SK-N-SH treated with all-trans-retinoic acid at 6 μM for 48 hours (cell line): ENCODE measurements at places on chromosomes 13 and 19.

GRCh38 chr13:106610486-106610885 lies 42.5 kb upstream of the ARGLU1 start:
- ATAC-seq = no peak

DNA sequence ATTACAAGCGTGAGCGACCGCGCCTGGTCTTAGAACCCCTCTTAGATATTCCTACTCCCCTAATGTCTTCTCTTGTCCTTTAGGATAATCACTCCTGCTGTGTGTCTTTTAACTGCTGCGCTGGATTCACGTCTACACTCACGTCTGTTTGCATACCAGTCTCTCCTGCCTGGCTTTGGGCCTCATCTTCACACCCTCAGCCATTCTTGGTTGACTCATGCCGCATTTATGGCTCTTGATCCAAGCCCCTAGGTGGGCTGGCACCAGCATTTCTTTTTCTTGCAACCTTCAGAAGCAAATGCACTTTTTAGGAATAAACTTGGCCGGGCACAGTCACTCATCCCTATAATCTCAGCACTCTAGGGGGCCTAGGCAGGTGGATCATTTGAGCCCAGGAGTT lies 22.7 kb downstream of the MYO9B start:
- no peak for ATAC-seq

- no peak for ATAC-seq
These were observed 3.0 kb downstream of the GADD45GIP1 start for GRCh38 chr19:12953799-12954611.

DNA sequence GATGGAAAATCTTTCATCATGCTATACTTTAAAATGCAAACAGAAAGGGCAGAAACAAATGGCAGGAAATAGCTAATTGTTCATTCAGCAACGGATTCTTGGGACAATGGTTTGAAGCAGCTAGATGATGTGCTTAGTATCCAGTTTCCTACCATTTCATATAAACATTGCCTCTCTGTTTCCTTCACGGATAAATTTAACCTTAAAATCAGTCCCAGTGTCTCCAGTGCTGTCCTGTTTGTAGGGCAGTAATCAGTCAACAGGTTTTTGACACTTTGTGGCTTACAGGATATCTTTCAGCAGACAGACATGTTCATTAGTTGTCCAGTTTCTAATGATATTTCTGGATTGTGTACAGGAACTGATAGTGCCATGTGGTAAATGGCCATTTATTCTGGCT lies 24.7 kb upstream of the RB1 start:
- no peak for ATAC-seq

DNA sequence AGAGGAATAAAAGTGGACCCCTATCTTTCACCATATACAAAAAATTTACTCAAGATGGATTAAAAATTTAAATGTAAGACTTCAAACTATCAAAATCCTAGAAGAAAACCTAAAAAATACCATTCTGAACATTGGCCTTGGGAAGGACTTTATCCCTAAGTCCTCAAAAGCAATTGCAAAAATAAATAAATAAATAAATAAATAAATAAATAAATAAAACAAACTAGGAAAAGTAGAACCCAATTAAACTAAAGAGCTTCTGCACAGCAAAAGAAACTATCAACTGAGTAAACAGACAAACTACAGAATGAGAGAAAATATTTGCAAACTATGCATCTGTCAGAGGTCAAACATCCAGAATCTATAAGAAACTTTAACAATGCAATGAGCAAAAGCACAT lies 874.9 kb upstream of the PCDH20 start:
- ATAC-seq = no peak
